Esophagus muscularis mucosa (tissue), 4 donors: ENCODE measurements at places on chromosomes 12 and 14. TPM values are rescaled to one million over a fixed set of nuclear protein-coding genes. Genes with fewer than 3 reads are reported as not detected.

GRCh38 chr14:71491931-71492330 lies 440.3 kb upstream of the RGS6 start:
- H3K4me1 ChIP-seq, result peaks cover 3% of the 10 kb centered on the region
- H3K4me3 ChIP-seq, result no peak overlapping the region
- H3K36me3 ChIP-seq, result no peaks in the 10 kb centered on the region
- DNase-seq, result no peak
- H3K27ac ChIP-seq, result peak overlapping the region; percentile 49
- H3K27me3 ChIP-seq, result no peaks in the 10 kb centered on the region

The LHX5 gene
- not detected for total RNA-seq

GRCh38 chr14:102849526-102850379 lies 72.5 kb downstream of the TRAF3 start:
- H3K36me3 ChIP-seq, result no peaks in the 10 kb centered on the region
- no peaks in the 10 kb centered on the region for H3K27me3 ChIP-seq
- peaks cover 17% of the 10 kb centered on the region for H3K4me1 ChIP-seq
- H3K4me3 ChIP-seq, result peak overlapping the region; percentile 36

The IFI27 gene
- 137 TPM for total RNA-seq

DNA sequence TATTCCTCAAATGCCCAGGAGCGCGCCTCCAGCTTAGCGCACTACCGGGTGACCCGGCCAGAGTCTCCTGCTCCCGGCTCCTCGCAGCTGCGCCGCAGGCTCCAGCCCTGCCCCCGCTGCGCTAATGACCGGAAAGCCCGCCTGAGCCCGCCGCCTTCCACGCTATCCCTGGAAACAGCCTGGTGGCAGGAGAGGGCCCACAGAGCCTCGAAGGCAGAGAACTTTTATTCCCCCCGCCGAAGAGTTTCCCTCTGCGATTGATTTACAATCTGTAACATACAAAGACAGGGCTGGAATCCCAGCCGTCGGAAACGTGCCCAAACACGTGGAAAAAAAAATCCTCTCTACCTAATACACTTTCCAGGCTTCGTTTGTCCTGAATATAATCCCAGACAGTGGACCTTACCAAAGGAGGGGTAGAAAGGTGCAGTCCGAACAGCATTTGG lies 1.5 kb downstream of the COL2A1 start:
- H3K27ac ChIP-seq, result no peak overlapping the region
- DNase-seq, result no peak
- H3K4me3 ChIP-seq, result peak overlapping the region; percentile 57

The ADAM20 gene
- 0.71 TPM for total RNA-seq

DNA sequence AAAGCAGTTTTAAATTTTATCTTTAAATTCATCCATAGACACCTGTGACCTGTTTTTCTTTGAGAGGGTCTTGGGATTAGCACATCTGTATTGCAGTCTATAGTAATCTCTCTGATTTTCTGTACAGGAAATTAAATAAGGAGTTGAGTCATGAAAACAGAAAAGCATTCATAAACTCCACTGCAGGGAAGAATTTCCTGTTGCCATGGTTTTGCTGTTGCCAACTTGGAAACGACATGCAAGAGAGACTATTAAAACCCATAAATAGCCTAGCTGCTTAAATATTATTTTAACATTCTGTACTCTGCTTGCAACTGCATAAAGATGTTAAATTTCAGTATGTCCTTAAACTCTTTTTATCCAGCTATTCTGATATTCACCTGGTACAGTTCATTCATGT lies 281.0 kb upstream of the RGS6 start:
- peak overlapping the region; percentile 13 for H3K27ac ChIP-seq
- H3K4me1 ChIP-seq, result no peaks in the 10 kb centered on the region
- H3K27me3 ChIP-seq, result no peaks in the 10 kb centered on the region
- no peak for DNase-seq
- H3K36me3 ChIP-seq, result peaks cover 5% of the 10 kb centered on the region

The TMEM132C gene
- 2.9 TPM for total RNA-seq

The KRT86 gene
- total RNA-seq, result not detected

DNA sequence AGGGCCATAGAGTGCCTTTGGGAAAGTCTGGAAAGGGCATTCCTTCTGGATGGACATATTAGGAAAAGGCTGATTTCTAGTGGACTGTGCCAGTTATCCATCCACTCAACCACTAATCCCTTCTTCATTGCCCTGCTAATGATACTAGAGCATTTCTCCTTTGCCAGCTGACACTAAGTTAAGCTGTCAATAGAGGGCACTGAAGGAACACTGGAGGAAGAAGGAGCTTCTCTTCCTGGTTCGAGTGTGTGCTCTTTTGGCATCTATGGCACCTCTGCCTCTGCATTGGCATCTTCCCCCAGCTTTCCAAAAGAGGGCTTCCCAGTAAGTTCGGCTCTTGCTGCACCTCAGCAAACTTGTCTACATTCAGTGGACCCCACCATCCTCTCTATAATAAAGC lies 165.4 kb downstream of the DERA start:
- H3K27me3 ChIP-seq, result no peaks in the 10 kb centered on the region
- DNase-seq, result no peak
- no peaks in the 10 kb centered on the region for H3K36me3 ChIP-seq

The RFX4 gene
- not detected for total RNA-seq

DNA sequence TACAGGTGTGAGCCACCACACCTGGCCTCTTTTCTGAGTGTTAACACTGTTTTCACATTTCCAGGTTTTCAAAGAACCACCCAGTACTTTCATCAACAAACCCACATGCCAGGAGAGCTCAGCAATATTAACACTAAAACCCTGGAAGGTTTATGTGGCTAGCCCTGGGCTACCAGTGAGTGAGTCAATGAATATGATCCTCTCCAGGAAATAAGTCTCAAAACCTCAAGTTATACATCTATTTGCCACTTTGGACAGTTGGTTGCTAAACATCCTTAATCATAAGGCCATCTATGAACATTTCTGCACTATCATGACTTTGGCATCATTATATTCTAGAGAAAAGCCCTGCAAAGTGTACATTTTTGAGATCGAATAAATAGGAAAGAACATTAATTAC lies 6.3 kb upstream of the CDKL1 start:
- peaks cover 8% of the 10 kb centered on the region for H3K4me1 ChIP-seq
- H3K4me3 ChIP-seq, result no peak overlapping the region
- H3K27me3 ChIP-seq, result no peaks in the 10 kb centered on the region
- H3K36me3 ChIP-seq, result no peaks in the 10 kb centered on the region

- no peaks in the 10 kb centered on the region for H3K27me3 ChIP-seq
- no peaks in the 10 kb centered on the region for H3K36me3 ChIP-seq
- no peaks in the 10 kb centered on the region for H3K4me1 ChIP-seq
- no peak overlapping the region for H3K27ac ChIP-seq
Measured at GRCh38 chr12:40889329-40889728, 197.1 kb downstream of the CNTN1 start.

DNA sequence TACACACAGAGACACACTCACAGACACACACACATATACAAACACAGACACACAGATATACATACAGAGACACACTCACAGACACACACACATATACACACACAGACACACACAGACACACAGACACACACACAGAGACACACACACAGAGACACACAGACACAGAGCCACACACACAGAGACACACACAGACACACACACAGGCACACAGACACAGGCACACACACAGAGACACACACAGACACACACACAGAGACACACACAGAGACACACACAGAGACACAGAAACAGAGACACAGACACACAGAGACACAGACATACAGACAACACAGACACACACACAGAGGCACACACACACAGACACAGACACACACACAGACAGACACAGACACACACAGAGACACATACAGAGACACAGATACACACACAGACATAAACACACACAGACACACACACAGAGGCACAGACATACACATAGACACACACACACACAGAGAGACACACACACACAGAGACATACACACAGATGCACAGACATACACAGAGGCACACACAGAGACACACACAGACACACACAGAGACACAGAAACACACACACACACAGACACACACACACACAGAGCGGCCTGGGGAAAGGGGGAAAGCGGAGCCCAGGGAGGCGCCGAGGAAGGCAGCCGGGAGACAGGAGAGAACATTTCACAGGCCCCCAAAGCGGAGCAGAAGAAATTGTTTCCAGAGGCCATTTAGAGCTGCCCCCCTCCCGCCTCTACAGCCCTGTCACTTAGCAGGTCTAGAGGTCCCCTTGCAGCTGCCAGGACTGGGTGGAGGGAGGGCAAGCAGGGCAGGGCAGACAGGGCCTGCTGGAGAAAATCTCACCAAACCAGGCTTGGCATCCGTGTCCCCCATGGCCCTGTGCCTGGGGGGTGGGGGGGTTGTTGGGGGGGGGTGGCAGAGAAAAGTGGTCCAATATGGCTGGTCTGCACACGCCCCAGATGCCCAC lies 38.9 kb downstream of the SERPINA3 start:
- no peaks in the 10 kb centered on the region for H3K36me3 ChIP-seq
- no peak overlapping the region for H3K4me3 ChIP-seq
- peak; percentile 85 for DNase-seq
- H3K27me3 ChIP-seq, result no peaks in the 10 kb centered on the region
- H3K27ac ChIP-seq, result no peak overlapping the region

- H3K4me1 ChIP-seq, result no peaks in the 10 kb centered on the region
- no peak overlapping the region for H3K27ac ChIP-seq
- DNase-seq, result no peak
- no peak overlapping the region for H3K4me3 ChIP-seq
- no peaks in the 10 kb centered on the region for H3K36me3 ChIP-seq
Measured at GRCh38 chr14:104240434-104241157, 102.2 kb downstream of the KIF26A start.

DNA sequence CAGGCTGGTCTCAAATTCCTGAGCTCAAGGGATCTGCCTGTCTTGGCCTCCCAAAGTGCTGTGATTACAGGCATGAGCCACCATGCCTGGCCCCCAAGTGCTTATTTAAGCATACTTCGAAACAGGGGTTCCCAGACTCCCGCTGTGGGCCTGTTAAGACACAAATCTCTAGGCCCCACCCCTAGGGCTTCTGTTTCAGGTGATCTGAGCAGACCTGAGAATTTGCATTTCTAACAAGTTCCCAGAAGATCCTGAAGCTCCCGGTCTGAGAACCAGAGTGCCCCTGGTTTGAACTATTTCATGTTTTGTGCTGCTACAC lies 25.0 kb downstream of the GCH1 start:
- H3K4me3 ChIP-seq, result no peak overlapping the region
- no peak overlapping the region for H3K27ac ChIP-seq
- peaks cover 9% of the 10 kb centered on the region for H3K4me1 ChIP-seq

The DAAM1 gene
- total RNA-seq, result 64.3 TPM

The LRRC43 gene
- 2.5 TPM for total RNA-seq

DNA sequence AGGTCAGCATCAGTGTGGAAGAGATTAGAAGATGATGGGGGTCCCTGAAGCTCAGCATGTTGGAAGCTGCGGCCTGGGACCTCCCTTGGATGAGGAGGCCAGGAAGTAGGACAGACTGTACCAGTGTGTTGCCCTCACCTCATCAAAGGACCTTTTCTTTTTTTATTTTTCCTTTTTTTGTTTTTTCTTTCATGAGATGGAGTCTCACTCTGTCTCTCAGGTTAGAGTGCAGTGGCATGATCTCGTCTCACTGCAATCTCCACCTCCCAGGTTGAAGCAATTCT lies 16.4 kb upstream of the FAM222A start:
- no peaks in the 10 kb centered on the region for H3K36me3 ChIP-seq
- H3K27me3 ChIP-seq, result no peaks in the 10 kb centered on the region
- no peak overlapping the region for H3K4me3 ChIP-seq
- no peak overlapping the region for H3K27ac ChIP-seq

DNA sequence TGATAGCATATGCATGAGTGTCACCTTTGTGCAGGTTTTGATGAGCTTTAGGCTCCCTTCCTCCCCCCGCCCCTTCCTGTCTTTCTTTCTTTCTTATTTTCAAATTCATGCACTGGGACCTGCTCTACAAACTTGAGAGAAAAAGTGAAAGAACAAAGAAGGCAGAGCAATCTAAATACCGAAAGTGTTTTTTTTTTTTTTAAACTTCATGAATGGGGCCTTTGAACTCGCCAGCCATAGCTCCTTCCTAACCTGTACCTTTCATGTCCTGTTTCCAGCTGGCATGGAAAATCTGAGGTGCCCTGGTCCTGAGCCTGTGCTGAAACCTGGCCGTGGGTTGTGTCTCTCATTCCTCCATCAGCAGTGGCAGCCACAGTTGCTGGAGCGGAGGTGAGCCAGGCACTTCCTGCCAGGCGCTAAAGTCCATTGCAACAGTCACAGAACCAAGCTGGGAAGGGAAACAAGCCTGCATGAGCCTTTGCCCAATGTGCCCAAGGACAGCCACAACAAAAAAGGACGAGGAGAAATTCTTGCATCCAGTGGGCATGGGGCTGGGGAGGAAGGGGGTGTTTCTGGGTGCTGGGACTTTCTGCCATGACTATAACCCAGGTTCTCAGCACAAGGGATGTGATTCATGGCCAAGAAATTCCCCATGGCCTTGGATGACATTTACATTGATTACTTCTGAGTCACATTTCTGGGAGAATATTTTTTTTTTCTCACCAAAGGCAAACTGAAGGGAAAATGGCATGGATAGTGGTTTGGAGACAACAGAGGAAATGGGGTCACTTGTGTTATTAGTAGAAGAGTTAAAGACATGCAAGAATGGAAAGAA lies 102.7 kb downstream of the TMEM30B start:
- H3K36me3 ChIP-seq, result no peaks in the 10 kb centered on the region
- H3K4me1 ChIP-seq, result peaks cover 18% of the 10 kb centered on the region
- H3K27ac ChIP-seq, result no peak overlapping the region
- peak; percentile 53 for DNase-seq

DNA sequence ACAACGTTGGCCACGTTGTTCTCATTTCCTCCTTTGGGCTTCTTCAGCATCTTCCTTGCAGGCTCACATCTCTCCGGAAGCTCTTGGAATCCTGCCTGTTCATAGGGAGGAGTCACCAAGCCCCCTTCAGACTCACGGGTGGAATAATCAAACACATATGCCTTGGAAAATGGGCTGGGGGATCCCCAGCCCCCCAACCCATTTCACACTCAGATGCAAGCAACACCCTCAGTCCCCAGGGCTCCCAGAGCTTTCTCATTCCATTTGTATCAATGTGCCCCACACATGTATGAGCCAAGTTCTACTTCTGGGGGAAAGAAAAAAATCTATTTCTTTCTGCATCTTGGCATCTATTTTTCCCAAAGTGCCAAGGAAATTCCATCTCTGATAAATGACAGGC lies 33.1 kb downstream of the WSCD2 start:
- H3K4me1 ChIP-seq, result peaks cover 20% of the 10 kb centered on the region
- no peaks in the 10 kb centered on the region for H3K36me3 ChIP-seq
- no peaks in the 10 kb centered on the region for H3K27me3 ChIP-seq
- DNase-seq, result no peak
- peak overlapping the region; percentile 19 for H3K27ac ChIP-seq
- no peak overlapping the region for H3K4me3 ChIP-seq

DNA sequence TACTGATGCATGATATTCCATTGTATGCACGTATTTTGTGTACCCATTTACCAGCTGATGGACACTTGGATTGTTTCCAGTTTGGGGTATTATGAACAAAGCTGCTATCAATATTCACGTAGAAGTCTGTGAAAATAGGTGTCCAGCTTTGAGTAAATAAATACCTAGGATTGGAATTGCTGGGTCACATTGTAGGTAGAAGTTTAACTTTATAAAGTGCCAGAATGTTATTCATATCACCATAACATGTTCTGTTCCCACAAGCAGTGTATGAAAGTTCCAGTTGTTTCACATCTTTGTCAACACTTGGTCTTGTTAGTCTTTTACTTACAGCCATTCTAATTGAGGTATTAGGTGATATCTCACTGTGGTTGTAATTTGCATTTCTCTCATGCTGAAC lies 108.0 kb upstream of the METAP2 start:
- H3K4me1 ChIP-seq, result peaks cover 7% of the 10 kb centered on the region
- no peak overlapping the region for H3K4me3 ChIP-seq
- DNase-seq, result no peak
- H3K27ac ChIP-seq, result no peak overlapping the region
- no peaks in the 10 kb centered on the region for H3K36me3 ChIP-seq
- no peaks in the 10 kb centered on the region for H3K27me3 ChIP-seq
